CD4-positive, alpha-beta T cell treated with Interleukin-21 for 1 hour (primary cell): ENCODE measurements at places on chromosomes 4 and X.

- DNase-seq = no peak
Observed at GRCh38 chrX:38494239-38494823, 67.0 kb upstream of the TSPAN7 start.

GRCh38 chr4:113472864-113473263 lies 288.7 kb downstream of the CAMK2D start:
- DNase-seq = no peak

DNA sequence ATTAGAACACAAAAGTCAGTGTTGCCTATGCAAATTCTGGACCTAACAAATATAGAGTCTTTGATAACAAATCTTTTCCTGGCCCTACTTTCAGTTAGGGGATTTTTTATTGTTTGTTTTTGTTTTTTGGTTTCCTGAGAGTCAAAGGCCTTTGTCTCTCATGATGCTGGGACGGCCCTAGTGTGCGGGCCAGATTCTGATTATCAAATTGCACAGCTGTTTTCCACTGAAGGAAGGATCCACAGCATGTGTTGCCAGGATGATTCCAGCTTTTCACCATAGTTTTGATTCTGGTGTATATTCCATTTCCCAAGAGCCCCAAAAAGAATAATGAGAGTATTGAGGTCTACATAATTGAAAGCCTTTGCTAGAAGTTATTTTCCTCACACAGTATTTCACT lies 248.2 kb downstream of the CAMK2D start:
- DNase-seq = no peak

GRCh38 chr4:66855956-66856355 lies 689.3 kb downstream of the CENPC start:
- DNase-seq = no peak

DNA sequence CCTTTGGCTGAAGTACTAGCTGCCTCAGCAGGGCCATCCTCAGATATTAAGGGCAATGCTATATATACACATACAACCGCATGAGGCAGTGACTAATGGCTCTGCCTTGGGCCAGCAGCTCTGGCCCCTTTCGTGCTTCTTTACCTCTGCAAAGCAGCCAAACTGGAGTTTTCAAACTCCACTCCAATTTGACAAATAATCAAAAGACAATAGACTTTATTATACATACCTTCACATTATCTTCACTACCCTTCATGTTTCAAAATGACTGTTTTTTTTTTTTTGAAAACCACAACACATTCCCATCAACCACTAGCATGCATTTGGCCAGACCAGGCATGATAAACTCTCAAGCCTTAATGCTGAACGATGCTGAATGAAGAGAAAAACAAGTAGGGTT lies 187.7 kb downstream of the ENOX2 start:
- no peak for DNase-seq

DNA sequence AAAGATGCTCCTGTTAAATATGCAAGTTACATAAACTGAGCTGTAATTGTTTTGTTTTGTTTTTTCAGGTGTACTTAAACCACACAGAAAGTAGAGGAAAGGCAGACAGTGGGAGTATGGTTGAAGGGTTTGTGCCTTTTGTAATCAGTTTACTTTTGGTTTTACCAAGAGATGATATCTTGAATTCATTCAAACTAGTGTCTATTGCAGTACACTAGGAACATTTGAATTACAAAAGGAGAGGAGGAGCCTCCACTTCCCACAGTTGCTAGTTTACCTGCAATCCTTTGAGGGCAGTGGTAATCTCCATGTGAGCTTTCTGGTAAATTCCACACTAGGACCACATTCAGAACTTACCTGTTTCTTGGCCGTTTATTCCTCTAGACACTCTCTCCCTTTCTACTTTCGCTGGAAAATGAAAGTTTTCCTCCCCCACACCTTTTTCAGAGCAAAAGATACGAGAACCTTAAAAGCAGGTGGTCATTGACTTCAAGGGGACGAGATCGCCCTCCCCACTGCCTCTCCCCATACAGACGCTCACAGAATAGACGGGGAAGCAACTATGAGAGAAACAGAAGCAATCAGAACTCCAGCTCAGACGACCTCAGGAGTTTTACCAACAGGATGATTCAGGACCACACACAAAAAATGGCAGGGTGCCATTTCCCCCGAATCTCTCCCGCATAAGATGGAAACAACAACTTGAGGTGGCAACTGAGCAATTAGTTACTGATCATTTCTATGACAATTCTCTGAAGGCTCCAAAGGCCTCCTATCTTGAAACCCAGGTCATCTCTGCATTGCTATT lies 3.3 kb downstream of the RBM47 start:
- DNase-seq = no peak

DNA sequence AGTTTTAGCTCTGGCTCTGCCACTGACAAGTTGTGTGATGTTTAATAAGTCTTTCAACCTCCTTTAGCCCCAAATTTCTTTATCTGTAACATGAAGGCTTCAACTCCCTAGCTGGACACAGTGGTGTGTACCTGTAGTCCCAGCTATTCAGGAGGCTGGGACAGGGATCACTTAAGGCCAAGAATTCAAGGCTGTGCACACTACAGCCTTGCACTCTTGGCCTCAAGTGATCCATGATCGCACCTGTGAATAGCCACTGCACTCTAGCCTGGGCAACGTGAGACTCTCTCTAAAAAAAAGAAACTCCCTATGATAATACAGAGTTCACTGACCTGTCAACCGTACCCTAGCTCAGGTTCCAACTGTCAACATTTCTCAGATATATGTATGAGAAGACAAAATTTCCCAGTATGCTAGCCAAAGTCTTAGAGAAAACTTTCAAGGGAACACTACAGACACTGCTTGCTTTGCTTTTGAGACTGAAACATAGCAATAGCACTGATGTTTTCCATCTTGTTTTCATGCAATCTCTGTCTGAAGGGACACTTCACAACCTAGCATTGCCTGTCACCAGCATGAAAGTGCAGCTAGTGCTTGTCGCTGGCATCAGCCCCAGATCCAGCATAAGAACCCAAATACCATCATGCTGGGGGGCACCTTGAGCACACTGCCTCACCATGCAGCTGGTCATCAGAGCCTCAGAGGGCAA lies 51.6 kb upstream of the PTPN13 start:
- DNase-seq = no peak

- no peak for DNase-seq
Observed at GRCh38 chr4:166230841-166231240, 357.8 kb downstream of the TLL1 start.

- DNase-seq = no peak
Observed at GRCh38 chr4:82482387-82482786, 52.0 kb downstream of the ENOPH1 start.

DNA sequence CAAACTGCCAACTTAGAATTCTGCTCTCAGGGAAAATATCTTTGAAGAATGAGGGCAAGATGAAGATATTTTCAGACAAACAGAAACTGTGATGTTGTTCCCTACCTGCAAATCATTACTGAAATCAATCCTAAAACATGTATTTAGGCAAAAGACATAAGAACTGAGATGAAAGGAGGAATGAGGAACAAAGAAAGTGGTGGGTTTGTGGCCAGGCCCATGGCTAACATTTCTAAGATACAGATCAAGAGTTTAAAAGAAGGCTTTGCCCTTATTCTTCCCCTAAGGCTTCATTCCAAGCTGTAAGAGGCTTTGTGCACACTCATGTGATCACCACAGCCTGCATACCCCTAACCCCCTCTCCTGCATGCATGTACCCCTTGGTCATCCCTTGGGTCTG lies 46.5 kb downstream of the ADGRG2 start:
- no peak for DNase-seq

- DNase-seq = no peak
Observed at GRCh38 chr4:145076469-145076855, 21.5 kb downstream of the ANAPC10 start.

DNA sequence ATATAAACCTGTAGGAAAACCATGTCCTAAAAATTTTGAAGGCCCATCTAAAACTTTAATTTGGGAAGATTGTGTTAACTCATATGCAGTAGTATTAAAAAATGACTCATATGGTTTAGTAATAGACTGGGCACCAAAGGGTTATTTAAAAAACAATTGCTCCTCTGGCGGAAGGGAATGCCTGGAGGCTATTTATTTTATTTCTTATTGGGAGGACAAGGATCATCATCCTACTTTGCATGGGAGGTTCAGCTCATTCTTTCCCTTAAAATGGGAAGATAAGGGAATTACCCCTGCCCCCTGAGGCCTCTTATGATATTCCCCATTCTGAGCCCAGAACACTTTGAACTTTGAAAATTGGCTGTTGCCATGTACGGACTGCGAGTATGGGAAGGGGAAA lies 29.7 kb upstream of the MGST2 start:
- no peak for DNase-seq

GRCh38 chrX:20181598-20182329 lies 40.1 kb upstream of the EIF1AX start:
- DNase-seq = no peak

- no peak for DNase-seq
Observed at GRCh38 chr4:2489841-2490552, 21.1 kb downstream of the RNF4 start.

- no peak for DNase-seq
Observed at GRCh38 chrX:12223650-12224049, 85.4 kb downstream of the FRMPD4 start.

DNA sequence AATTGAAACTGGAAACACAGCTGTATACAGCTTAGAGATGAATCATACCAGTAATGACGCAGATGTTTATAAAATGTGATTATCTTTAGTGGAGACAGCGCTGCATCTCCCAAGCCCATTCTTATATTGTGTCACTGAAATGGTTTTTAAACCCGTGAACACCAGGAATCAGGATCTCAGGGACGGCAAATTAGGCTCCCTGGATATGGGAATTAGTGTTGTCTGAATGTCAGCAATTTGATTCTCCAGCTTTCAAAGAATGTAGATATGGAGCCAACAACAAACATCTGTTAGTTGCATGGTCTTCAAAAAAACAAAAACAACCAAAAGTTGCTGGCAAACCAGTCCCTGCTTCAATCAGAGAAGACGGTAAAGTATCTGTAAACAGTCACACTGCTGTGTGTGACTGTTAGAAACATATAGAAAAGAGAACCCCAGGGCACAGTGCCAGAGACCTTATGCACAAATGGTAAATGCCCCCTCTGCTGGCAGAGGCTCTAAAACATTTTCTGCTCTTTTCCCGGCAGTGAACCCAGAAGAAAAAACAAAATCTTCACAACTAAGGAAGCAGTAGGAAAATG lies 351.9 kb upstream of the FTHL17 start:
- DNase-seq = no peak

- no peak for DNase-seq
Observed at GRCh38 chrX:82208975-82209374, 1007.1 kb downstream of the SH3BGRL start.

- DNase-seq = no peak
Observed at GRCh38 chr4:57442831-57443291, 332.7 kb upstream of the IGFBP7 start.
